ENCODE measurements at places on chromosomes 2 and 18. TPM values are rescaled to one million over a fixed set of nuclear protein-coding genes. Genes with fewer than 3 reads are reported as not detected.
A peak's percentile ranks its signal among the peaks of the same experiment; 100 is the strongest.

DNA sequence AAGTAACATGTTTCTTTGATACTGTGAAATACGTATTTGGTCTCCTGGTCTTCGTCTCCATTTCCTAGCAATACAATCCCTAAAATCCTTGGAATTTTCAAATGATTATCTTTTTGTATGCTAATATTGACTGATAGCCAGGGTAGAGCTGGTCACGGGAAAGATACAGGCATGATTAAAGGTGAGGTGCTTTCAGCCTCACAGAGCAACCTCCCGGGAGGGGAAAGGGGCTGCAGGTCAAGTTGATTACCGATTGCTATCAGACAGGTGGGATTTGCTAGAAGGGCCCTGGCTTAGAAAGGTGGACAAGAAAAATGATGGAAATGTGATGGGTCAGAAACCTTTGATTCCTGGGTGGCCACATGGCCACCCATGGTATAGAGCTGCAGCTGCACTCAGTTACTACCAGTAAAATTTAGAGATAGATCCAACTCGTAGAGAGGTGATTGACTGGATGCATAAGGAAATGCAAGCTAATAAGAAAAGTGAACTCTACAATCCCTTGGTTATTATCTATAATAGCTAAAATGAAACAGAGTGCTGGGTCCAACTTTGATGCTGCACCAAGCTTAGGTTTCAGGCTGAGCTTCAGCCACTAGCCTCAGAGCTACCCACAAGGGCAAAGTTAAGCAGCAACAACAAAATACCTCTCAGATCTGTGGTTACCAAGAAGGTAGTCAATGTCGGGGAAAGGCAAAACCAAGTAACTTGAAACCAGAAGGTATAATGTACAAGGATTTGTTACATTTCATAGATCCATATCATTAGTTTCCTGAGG is 15.3 kb downstream of the YPEL5 start:
- DNase-seq = peak; percentile 18

- DNase-seq = peak; percentile 94
These were observed 96.8 kb downstream of the VAPA start for GRCh38 chr18:10010611-10011015.

DNA sequence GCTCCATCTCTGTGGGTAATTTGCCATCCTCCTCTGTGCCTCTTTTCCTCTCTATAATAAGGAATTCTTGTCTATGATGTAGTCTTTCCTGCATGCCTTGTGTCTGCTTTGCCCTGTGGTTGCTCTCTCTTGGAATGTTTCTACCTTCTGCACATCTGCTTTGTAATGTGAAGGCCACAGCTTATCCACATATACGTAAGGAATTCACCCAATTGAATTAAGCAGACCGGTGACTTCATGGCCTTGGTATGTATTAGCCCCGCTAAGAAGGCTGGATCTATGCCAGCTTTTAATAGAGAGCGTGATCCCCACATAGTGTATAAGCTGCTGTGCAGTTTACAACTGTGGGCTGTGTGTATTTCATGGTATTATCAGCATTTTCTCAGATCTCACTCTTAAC is 274.7 kb downstream of the RNF144A start:
- DNase-seq = peak; percentile 77

DNA sequence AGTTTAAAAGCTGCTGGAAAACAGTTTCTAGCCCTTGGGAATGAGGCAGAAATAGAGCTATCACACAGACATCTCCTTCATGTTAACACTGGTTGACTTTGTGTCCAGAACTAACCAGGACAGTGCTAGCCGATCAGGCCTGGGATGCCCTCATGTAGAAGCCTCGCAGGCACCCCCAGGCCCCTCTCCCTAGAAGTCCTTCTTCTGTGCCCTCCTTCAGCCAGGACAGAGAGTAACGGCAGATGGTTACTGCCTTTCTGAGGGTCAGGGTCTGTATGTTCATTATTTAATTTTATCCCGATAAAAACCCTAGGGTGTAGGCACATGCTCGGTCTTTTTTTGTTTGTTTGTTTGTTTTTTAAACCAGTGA is 10.7 kb upstream of the RPL31 start:
- no peak for DNase-seq

DNA sequence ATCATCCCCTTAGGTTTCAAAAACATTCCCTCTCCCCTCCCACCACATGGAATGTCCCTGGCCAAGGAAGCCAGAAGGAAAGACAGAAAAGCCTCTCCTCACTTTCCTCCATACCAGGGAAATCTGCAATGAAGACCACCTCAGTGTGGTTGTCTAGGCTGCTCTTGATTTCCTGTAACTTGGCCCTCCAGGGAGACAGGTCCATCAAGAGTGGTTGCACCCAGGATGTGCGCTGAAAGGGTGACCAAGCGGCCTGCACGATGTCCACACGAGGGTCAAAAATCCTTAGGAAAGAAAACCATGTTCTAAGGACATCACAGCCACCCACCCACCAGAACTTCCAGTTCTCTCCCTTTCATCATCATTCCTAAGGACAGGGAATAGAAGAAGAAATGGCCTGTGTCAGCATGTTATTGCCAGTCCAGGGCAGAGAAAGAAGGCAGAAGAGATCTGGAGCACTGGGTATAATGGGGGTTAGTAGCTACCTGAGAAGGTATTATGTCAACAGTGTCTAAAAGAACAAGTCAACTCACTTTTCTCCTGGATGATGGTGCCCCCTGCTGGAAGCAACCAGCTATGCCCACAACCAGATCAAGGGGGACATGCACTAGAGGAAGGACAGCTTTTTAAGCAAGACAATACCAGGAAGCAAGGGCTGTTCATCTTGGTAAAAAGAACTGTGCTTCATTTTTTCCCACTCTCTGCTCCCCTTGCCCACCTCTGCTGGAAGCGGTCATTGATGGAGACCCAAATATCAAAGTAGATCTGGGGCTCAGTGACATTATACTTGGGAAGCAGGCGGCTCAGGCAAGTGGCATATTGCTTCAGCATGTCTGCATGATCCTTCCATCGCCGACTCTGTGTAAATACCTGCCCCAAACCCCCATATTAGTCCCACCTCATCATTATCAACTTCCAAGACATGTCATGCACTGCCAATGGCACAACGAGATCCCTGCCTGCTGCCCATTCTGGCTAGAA is 9.3 kb downstream of the GGCX start:
- DNase-seq = peak; percentile 49

GRCh38 chr2:112836163-112836560 is 417 bp downstream of the IL1B start:
- no peak for DNase-seq

GRCh38 chr18:74957588-74958224 is 251.2 kb downstream of the PTGR3 start:
- no peak for DNase-seq

DNA sequence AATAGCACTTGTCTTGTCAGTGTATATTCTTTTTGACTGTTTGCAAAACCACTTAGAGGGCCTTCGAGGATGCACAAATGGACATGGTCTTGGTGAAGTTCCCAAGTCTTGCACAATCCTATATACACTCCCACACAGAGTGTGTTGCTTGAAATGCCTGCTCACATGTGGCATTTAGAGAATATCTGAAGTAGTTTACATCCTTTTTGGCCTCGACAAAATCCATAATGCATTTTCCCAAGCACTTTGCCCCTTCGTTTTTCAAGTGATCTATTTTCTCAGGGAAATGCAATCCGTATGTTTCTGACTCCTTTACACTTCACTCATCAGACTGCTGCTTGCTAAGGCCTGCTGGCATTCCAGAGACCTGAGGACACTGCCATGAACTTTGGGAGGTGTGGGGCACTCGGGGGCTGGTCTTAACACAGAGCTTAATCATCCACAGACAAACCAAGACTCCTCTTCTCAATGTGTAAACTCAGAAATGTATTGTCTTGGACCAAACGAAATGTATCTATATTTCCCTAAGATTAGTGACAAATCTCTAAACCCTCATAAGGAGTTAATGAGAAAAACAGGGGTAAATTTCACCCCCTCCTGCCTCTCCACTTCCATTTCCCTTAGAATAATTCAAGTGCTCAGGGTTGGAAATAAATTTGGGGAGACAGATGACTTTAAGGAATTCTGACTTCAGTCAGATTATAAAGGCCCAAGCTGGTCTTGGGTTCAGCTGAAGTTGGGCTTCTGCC is 219.3 kb upstream of the APCDD1 start:
- peak; percentile 94 for DNase-seq

DNA sequence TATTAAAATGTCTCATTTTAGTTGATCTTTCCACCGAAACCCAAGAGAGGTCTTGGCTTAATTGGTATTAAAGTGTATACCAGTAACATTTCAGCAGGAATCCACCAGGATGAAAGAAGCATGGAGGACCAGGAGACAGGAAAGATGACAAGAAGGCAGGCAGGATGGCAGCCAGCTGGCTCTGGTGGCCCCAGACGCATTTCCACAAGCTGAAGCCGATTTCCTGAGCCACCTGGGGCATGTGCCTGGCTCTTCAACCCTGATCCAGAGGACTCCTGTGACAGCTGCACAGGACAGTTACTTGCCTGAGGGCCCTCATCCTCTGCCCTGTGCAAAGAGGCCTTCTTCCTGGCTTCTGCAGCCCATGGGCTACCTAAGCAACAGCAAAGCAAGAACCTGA is 56.9 kb upstream of the NFU1 start:
- no peak for DNase-seq

GRCh38 chr2:70936165-70936978 is 672 bp downstream of the ATP6V1B1 start:
- no peak for DNase-seq

The TCF23 gene
- total RNA-seq = not detected

The PPM1G gene
- 63.4 TPM for total RNA-seq

The KCNK3 gene
- total RNA-seq = 0.26 TPM

GRCh38 chr2:240551811-240552210 is 6.0 kb downstream of the ANKMY1 start:
- DNase-seq = no peak

- DNase-seq = no peak
These were observed 63.3 kb upstream of the ZNF236 start for GRCh38 chr18:76759056-76759455.

The C2orf76 gene
- total RNA-seq = 8.5 TPM

DNA sequence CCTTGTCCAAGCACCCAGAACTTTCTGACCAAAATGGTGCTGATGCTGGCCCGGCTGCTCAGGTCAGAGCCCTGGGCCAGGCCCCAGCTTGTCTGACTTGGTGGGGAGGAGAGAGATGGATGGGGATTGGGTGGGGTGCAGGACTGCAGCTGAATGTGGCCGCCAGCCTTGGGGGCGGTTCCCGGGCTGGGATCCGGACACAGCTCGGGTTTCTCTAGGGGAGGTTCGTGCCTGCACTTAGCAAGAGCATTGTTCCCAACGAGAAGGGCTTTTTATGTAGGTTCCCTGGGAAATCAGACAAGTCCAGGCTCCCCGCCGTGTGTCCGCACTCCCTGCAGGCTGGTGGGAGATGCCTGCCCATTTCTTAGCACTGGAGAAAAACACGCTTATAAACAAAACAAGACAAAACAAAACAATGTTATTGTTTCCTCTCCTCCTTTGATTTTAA is 50.5 kb upstream of the HS6ST1 start:
- DNase-seq = no peak

DNA sequence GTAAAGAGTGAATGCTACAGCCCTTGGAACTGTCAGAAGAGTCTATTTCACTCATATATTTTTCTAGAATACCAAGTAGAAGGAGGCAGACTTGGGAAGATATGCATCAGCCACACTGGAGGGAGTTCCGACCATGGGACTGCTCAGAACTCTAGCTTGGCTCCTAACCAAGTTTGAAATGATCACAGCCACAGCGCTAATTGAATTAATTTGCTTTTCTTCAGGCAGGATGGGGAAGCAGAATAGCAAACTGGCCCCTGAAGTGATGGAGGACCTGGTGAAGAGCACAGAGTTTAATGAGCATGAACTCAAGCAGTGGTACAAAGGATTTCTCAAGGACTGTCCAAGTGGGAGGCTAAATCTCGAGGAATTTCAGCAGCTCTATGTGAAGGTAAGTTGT is 51.4 kb downstream of the VSNL1 start:
- no peak for DNase-seq

- DNase-seq = no peak
These were observed 1.2 kb downstream of the WDR75 start for GRCh38 chr2:189442468-189442867.

GRCh38 chr2:128754246-128754724 is 435.6 kb upstream of the HS6ST1 start:
- no peak for DNase-seq

- no peak for DNase-seq
These were observed 163.5 kb upstream of the TCF4 start for GRCh38 chr18:55751476-55751875.

DNA sequence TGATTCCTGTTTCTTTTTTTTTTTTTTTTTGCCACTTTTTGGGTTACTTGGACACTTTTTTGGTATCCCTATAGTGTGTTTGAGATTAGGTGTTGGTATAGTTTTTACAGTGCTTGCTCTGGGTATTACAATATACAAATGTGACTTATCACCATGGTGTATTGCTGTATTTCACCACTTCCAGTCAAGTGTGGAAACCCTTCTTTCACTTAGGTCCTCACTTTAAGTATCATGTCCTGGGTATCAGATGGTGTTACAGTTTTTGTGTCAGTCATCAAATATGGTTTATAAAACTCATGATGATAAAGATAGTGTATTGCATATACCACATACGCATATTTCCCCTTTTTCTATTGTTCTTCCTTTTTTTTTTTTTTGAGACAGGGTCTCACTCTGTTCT is 1.8 kb downstream of the ATP9B start:
- no peak for DNase-seq

- no peak for DNase-seq
These were observed 46.3 kb downstream of the MERTK start for GRCh38 chr2:111944531-111945210.

DNA sequence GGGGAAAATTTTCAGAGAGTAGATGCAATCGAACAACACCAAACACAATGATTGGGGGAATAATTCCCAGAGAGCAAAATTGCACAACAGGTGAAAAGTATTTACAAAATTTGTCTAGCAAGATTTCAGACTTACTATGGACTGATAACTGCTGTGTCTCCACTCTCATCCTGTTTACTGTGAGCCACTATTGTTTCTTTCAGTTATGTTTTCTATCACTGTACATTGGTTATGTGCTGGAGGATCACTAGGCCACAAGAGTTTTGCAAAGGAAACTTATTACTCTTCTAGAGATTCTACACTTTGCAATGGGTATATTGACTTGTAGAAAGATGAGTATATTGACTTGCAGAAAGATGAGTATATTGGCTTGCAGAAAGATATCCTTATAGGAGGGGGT is 934.1 kb upstream of the CRIM1 start:
- DNase-seq = no peak

The PSMA8 gene
- total RNA-seq = not detected

GRCh38 chr18:74589021-74589420 is 8.6 kb upstream of the ZNF407 start:
- DNase-seq = no peak

GRCh38 chr18:11826836-11827235 is 24.4 kb upstream of the CHMP1B start:
- no peak for DNase-seq

GRCh38 chr2:96324721-96325040 is 436 bp upstream of the ITPRIPL1 start:
- DNase-seq = no peak

DNA sequence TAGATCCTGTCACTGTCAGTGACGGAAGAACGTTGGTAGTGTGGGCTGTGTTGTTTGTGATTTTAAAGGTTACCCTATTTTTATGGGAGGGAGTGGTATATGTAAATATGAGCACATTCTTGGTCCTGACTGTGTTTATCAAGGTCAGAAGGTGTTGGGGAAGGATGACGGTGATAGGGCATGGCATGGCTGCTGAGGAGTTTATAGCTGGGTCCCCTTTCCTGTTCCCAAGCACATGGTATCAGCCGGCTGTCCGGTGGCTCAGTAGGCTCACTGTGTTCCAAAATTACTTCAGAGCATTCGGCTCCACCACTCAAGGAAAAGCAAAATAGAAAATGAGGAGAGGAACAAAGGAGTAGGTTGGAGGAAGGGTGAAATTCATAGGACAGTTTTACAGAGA is 28.6 kb downstream of the IRS1 start:
- DNase-seq = no peak

The ZNF804A gene
- total RNA-seq = 3.0 TPM

GRCh38 chr2:176096986-176097819 is 2.4 kb upstream of the HOXD12 start:
- DNase-seq = peak; percentile 66
